SK-N-SH (cell line): ENCODE measurements at places on chromosomes 16 and 17. TPM values are rescaled to one million over a fixed set of nuclear protein-coding genes. Genes with fewer than 3 reads are reported as not detected.

- H3K4me3 ChIP-seq: no peak overlapping the region
- peak overlapping the region; percentile 24; the same call in 1 of the 2 replicates for H3K27ac ChIP-seq
- H3K4me1 ChIP-seq: peaks cover 35% of the 10 kb centered on the region
- no peaks in the 10 kb centered on the region for H3K36me3 ChIP-seq
- H3K27me3 ChIP-seq: peaks cover 12% of the 10 kb centered on the region; the same call in 1 of the 2 replicates
- no peak for DNase-seq
These were observed 34.6 kb upstream of the CCDC182 start for GRCh38 chr17:57779706-57780105.

DNA sequence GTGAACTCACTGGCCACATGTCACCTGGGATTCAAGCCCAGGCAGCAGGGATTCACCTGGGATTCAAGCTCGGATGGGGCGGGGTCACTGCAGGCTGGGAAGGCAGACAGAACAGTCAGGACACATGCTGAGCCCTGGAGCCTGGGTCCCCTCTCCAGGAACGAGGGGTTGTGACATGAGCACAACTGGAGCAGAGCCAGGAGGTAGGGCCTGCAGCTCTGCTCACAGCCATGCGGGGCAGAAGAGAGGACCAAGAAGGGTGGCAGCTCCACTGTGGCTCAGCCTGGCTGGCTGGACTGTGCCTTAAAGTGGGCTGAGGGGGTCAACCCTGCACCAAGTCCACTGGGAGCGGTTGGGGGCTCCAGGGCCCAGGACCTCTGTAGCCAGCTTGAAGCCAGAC, 150.1 kb downstream of the RAB11FIP4 start:
- no peak overlapping the region for H3K4me3 ChIP-seq
- no peak for DNase-seq
- H3K36me3 ChIP-seq: no peaks in the 10 kb centered on the region

Gene CCL4
- polyA plus RNA-seq: not detected in 2 replicates

GRCh38 chr16:64541621-64542020, 580.2 kb downstream of the CDH11 start:
- no peaks in the 10 kb centered on the region for H3K4me1 ChIP-seq
- no peaks in the 10 kb centered on the region for H3K27me3 ChIP-seq
- no peaks in the 10 kb centered on the region for H3K36me3 ChIP-seq
- no peak overlapping the region for H3K27ac ChIP-seq
- H3K4me3 ChIP-seq: no peak overlapping the region

DNA sequence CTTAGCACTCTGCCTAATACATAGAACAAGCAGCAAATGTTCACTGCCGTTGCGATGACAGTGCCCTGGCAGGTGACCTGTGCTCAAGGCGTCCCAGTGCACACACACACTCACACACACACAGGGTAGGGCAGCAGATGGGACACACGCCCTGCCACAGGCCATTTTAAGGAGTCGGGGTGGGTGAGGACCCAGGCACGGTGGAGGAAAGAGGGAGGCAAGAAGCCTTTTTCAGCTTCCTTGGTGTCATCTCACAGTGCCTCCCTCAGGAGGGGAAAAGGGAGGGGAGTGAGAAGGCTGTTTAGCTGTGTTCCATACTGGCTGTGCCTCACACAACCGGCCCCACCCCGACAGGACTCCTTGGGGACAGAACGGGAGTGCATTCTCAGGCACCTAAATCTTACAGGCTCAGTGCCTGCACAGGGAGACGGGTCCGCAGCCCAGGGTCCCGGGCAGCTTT, 1.5 kb downstream of the PITPNM3 start:
- H3K27ac ChIP-seq: no peak overlapping the region
- H3K36me3 ChIP-seq: no peaks in the 10 kb centered on the region
- H3K27me3 ChIP-seq: no peaks in the 10 kb centered on the region

GRCh38 chr17:8680466-8681169, 50.1 kb upstream of the MYH10 start:
- H3K4me3 ChIP-seq: no peak overlapping the region; the same call in 1 of the 2 replicates
- no peaks in the 10 kb centered on the region for H3K36me3 ChIP-seq
- peak overlapping the region; percentile 93 for H3K27ac ChIP-seq
- H3K27me3 ChIP-seq: no peaks in the 10 kb centered on the region
- peaks cover 13% of the 10 kb centered on the region for H3K4me1 ChIP-seq

Gene DRC3
- 3.6 and 5.5 TPM in 2 replicates for polyA plus RNA-seq

Gene CETP
- polyA plus RNA-seq: not detected in 2 replicates

GRCh38 chr16:69669577-69669976, 56.8 kb downstream of the NQO1 start:
- no peak for DNase-seq
- no peaks in the 10 kb centered on the region for H3K27me3 ChIP-seq
- H3K27ac ChIP-seq: no peak overlapping the region
- no peaks in the 10 kb centered on the region for H3K4me1 ChIP-seq
- no peak overlapping the region for H3K4me3 ChIP-seq

Gene SSTR5
- polyA plus RNA-seq: not detected in 2 replicates

Gene KRTAP4-9
- not detected in 2 replicates for polyA plus RNA-seq

Gene TK1
- 70.7 and 112 TPM in 2 replicates for polyA plus RNA-seq

Gene SLC38A8
- 0.08 TPM in 1 of 2 replicates, not detected in the other for polyA plus RNA-seq

GRCh38 chr16:67284699-67285646, 5.6 kb downstream of the PLEKHG4 start:
- no peak overlapping the region for H3K27ac ChIP-seq
- peak; percentile 69 for DNase-seq
- peaks cover 12% of the 10 kb centered on the region for H3K36me3 ChIP-seq
